Kidney (tissue), 22 donors: ENCODE measurements at places on chromosomes 2 and 18. TPM values are rescaled to one million over a fixed set of nuclear protein-coding genes. Genes with fewer than 3 reads are reported as not detected.

- DNase-seq: no peak
- H3K36me3 ChIP-seq: no peaks in the 10 kb centered on the region
- no peak overlapping the region for H3K27ac ChIP-seq
- H3K27me3 ChIP-seq: no peaks in the 10 kb centered on the region
- no peaks in the 10 kb centered on the region for H3K4me1 ChIP-seq
Observed at GRCh38 chr2:57575700-57576268, 470.8 kb upstream of the VRK2 start.

LONRF2 gene
- 6.3 TPM for total RNA-seq

- H3K4me3 ChIP-seq: peak overlapping the region; percentile 62
- no peaks in the 10 kb centered on the region for H3K27me3 ChIP-seq
- no peaks in the 10 kb centered on the region for H3K36me3 ChIP-seq
- DNase-seq: no peak
Observed at GRCh38 chr2:160269365-160269764, 69.3 kb upstream of the ITGB6 start.

KLF7 gene
- total RNA-seq: 61.5 TPM

- H3K36me3 ChIP-seq: no peaks in the 10 kb centered on the region
- peak; percentile 99 for DNase-seq
Observed at GRCh38 chr18:11980494-11981191, 664 bp upstream of the IMPA2 start.

GRCh38 chr18:9711361-9712129 is 3.4 kb downstream of the RAB31 start:
- H3K4me3 ChIP-seq: no peak overlapping the region
- no peak for DNase-seq
- H3K27ac ChIP-seq: no peak overlapping the region
- no peaks in the 10 kb centered on the region for H3K27me3 ChIP-seq

SUCLG1 gene
- 89.6 TPM for total RNA-seq

TXNDC2 gene
- total RNA-seq: 0.16 TPM

DNA sequence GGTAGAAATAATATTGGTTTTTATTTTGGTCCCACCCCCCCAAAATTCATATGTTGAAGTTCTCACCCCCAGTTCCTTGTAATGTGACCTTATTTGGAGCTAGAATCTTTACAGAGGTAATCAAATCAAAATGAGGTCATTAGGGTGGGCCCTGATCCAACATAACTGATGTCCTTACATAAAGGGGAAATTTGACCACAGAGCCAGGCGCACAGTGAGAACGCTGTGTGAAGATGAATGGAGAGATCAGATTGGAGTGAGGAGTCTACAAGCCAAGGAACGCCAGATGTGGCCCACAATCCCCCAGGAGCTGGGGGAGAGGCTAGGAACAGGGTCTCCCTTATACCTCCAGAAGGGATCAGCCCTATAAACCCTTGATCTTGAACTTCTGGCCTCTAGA is 31.6 kb upstream of the TRIB2 start:
- no peak overlapping the region for H3K27ac ChIP-seq
- H3K4me3 ChIP-seq: no peak overlapping the region
- H3K36me3 ChIP-seq: no peaks in the 10 kb centered on the region
- no peaks in the 10 kb centered on the region for H3K27me3 ChIP-seq

LHCGR gene
- total RNA-seq: not detected

GRCh38 chr2:160679686-160680085 is 186.1 kb upstream of the RBMS1 start:
- H3K4me3 ChIP-seq: no peak overlapping the region
- no peak overlapping the region for H3K27ac ChIP-seq
- H3K27me3 ChIP-seq: no peaks in the 10 kb centered on the region
- H3K4me1 ChIP-seq: no peaks in the 10 kb centered on the region
- no peak for DNase-seq
- H3K36me3 ChIP-seq: no peaks in the 10 kb centered on the region

- H3K4me3 ChIP-seq: no peak overlapping the region
- H3K4me1 ChIP-seq: no peaks in the 10 kb centered on the region
Observed at GRCh38 chr2:157932480-157933159, 56.5 kb upstream of the ACVR1 start.

EDAR gene
- total RNA-seq: 3.1 TPM

DNA sequence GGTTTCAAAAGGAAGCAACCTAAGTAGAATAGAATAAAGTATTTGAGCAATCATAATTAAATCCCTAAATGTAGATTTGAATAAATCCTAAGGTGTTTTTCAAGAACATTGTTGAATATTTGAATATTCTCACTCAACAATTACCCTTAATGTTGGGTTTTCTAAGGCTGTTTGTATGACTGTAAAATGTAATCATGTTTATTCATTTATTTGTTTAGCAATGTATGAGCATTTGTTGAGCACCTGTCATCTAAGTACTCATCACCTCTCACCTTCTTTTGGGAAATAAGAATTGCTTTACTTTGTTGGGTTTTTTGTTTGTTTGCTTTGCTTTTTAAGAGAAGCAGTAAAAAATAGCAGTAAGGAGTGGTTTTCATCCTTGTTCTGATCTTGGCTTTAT is 66.0 kb downstream of the MAPRE2 start:
- H3K4me1 ChIP-seq: no peaks in the 10 kb centered on the region
- no peak overlapping the region for H3K4me3 ChIP-seq
- no peak for DNase-seq
- no peaks in the 10 kb centered on the region for H3K27me3 ChIP-seq
- no peak overlapping the region for H3K27ac ChIP-seq

PSMA8 gene
- not detected for total RNA-seq

GRCh38 chr2:149537092-149537726 is 50.4 kb downstream of the MMADHC start:
- H3K27me3 ChIP-seq: no peaks in the 10 kb centered on the region
- H3K4me1 ChIP-seq: no peaks in the 10 kb centered on the region
- DNase-seq: no peak
- H3K4me3 ChIP-seq: no peak overlapping the region
- no peaks in the 10 kb centered on the region for H3K36me3 ChIP-seq

GRCh38 chr18:10319914-10320600 is 134.4 kb upstream of the APCDD1 start:
- no peaks in the 10 kb centered on the region for H3K36me3 ChIP-seq
- H3K27me3 ChIP-seq: no peaks in the 10 kb centered on the region
- H3K4me1 ChIP-seq: no peaks in the 10 kb centered on the region
- no peak overlapping the region for H3K4me3 ChIP-seq

DNA sequence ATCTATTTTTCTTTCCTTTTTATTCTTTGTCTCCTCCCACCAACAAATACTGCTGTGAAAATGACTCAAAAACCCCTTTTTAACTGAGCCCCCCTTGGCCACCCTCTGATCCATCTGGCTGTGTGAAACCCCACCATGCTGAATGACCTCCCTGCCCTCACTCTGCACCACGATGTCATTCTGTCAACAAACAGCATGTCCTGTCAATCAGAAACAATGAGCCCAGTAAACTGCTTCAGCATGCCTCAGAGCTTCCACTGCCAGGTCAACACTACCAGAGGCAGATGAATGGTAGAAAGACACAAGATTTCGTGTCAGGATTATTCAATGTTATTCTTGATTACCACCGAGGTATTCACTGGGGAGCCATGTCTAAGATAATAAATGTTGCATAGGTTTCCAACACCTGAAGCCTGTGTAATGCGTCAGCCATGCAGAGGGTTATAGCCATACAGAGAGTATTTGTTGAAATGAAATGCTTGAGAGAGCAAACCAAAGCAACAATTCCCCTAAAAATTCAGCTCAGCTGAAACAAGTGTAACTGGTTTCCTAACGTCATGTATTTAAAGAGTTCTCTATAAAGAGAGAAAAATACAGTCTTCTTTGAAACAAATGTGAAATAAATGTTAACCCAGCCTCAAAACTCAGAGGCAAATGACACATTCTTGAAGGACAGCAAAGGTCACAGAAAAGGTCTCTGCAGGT is 76.7 kb downstream of the LRP2 start:
- H3K36me3 ChIP-seq: peaks cover 11% of the 10 kb centered on the region
- H3K27me3 ChIP-seq: no peaks in the 10 kb centered on the region
- no peaks in the 10 kb centered on the region for H3K4me1 ChIP-seq
- H3K27ac ChIP-seq: no peak overlapping the region
- DNase-seq: no peak
- no peak overlapping the region for H3K4me3 ChIP-seq

DNA sequence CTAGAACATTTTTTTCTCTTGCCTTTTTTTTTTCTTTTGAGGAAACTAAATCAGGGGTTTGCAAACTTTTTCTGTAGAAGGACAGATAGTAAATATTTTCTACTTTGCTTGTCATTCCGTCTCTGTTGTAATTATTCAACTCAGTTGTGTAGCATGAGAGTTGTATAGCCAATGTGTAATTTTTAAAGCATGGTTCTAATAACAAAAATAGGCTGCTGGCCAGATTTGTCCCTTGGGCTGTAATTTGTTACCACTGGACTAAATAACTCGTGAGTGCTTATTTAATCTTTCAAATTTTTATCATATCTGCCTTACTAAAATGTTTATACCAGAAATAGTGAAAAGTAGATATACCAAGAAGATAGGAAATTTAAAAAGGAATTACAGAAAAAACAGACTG is 43.0 kb downstream of the CCDC148 start:
- H3K4me3 ChIP-seq: no peak overlapping the region
- DNase-seq: no peak
- H3K4me1 ChIP-seq: no peaks in the 10 kb centered on the region
- H3K27me3 ChIP-seq: no peaks in the 10 kb centered on the region
- no peaks in the 10 kb centered on the region for H3K36me3 ChIP-seq

PROM2 gene
- total RNA-seq: 65.6 TPM

DNA sequence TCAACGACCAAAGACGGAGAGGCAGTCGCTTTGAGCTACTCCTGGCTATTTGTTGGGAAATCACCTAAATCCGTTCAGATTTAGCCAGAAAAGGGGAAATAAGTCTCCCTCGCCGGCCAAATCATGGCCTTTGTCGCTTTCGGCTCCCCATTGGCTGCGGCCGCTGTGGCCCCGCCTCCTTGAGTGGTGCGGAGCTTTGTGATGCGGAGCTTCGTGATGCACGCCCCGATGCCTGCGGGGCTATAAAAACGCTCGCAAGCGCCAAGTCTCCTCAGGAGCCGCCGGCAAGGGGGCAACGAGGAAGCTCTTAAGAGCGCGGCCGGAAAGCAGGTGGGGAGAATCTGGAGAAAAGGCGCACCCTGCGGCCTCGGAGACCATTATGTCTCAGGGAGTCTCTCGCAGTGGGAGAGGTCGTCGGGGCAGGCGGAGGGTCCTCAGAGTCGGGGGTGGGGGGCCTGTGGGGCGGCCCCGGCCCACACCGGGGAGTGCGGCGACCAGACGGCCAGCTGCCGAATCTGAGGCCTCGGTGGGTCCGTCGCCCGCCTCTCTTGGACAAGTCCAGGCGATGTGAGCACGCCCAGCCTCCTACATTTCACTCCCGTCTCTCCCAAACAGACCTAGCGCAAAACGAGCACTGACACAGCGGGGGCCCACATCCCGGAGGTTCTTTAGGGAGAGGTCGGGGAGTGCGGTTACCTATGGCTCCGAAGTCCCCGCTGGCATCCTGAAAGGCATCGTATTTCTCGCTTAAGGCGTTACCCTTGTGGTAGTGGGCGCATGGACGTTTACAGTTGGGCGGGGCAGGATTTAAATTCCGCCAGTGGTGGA is at the start of gene CABYR:
Gene CABYR (plus strand): TSS at position 274 of the 828 bp plus-strand sequence. CDS start 4,053 bp downstream, outside the sequence.
- H3K27ac ChIP-seq: no peak within 1 kb of the TSS
- peaks cover 3% of the 10 kb centered on the region for H3K4me1 ChIP-seq
- H3K4me3 ChIP-seq: peak within 1 kb of the TSS; percentile 80
- H3K36me3 ChIP-seq: no peaks in the 10 kb centered on the region
- no peaks in the 10 kb centered on the region for H3K27me3 ChIP-seq

- no peak for DNase-seq
- H3K4me1 ChIP-seq: no peaks in the 10 kb centered on the region
- H3K36me3 ChIP-seq: no peaks in the 10 kb centered on the region
Observed at GRCh38 chr2:8006626-8007025, 675.2 kb upstream of the ID2 start.

ATP8B1 gene
- total RNA-seq: 40.8 TPM

DNA sequence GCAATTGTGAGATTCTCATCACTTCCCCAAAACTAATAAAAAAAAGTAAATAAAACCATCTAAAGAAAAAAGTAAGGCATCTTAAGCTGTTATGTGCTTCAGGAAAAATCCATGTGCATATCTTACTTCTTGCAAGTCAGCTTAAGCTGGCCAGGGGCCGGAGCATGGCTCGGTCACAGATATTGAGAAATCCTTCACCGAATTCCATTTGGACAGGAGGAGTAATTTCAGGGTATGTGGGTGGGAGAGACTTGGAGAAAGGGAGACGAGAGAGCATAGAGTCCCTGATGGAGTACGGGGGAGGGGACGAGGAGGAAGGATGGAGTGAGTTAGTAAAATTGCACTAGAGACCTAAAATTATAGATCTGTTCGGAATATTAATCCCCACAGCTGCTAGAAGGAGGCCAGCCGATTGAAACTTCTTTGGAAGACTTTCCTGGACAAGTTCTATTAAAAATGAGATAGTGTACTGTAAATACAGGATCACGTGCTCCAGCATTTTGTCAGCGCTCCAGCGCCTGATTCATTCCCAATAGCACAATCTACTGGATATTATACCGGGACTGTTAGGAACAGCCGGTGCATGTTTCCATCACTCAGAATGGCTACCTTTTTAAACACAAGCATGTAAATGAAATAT is 438.5 kb downstream of the ZNF516 start:
- H3K36me3 ChIP-seq: no peaks in the 10 kb centered on the region
- no peak overlapping the region for H3K4me3 ChIP-seq
- H3K4me1 ChIP-seq: peaks cover 5% of the 10 kb centered on the region

DNA sequence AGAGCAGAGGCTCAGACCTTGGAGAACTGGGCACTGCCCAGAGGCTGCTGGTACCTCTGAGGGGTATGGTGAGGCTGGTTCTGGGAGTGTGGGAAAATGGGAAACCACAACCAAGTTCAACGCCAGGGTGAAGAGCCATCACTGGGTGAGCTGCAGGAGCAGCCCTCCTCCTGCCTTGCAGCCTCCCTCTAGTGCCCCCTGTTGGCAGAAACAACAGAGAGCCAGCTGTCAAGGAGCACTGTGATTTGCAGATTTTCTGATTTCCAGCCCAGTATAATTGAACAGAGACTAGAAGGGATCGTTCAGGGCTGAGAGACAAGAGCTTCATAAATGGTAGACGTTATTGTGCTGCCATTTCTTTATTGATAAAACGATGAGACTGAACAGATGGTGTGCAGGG is 50.5 kb downstream of the MAPK4 start:
- H3K36me3 ChIP-seq: no peaks in the 10 kb centered on the region
- no peak for DNase-seq
- no peaks in the 10 kb centered on the region for H3K27me3 ChIP-seq

PROKR1 gene
- not detected for total RNA-seq

SERPINB12 gene
- not detected for total RNA-seq

TBR1 gene
- total RNA-seq: not detected
